ENCODE measurements at places on chromosomes 12 and 14.

DNA sequence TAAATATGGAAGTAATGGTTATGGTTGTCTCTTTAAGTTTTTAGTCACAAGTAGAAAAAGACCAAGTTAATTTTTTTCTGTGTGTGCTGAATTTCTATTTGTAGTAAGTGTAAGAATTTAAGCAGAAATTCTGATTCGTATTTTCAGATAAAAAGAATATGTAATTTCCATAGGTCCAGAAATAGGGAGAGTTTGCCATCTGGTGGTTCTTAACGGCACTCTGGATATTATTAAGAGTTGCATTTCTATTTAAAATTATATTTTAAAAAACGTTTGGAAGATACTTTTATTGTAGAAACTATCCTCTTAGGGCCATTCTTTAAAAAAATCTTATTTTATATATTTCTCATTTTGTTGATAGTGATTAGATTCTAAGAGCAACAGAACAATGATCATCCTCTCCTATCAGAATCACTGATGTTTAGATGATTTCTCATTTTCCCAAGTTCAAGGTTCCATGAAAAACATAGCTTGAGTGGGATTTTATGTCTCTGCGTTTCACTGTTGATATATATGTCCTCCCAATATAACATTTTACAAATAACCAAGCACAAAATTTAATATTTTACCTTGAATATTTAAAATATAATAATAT lies 88.3 kb downstream of the LRRK2 start:
- DNase-seq: no peak

DNA sequence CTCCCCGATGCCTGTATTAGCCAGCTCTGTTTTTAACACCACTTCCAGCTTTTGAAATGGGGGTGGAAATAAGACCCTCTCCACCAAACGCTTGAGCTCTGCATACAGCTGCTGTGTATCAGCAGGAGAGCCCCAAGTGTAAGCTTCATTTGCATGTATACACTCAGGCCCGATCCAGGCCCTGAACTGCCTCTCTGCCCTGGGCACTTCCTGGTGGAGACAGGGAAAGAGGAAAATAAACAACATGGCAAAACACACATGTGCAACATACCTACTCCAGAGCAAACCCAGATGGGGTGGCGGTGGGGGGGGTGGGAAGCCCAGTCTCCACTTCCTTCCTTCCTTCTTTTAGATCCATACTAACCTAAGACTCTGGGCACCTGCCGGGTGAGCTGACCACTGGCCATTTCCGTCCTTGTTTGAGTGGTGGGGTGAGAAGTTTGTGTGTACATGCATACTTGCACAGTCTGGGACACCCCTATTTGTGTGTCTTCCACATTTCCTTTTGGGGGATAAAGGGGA lies 55.3 kb downstream of the RBM19 start:
- DNase-seq: no peak

DNA sequence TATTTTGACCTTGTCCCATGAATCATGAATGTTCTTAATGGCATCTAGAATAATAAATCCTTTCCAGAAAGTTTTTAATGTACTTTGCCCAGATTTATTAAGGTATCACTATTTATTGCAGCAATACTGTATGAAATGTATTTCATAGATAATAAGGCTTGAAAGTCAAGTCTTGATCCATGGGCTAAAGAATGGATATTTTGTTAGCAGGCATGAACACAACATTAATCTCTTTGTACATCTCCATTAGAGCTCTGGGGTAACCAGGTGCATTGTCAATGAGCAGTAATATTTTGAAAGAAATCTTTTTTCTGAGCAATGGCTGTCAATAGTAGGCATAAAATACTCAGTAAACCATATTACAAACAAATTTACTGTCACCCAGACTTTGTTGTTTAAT lies 141.6 kb upstream of the RPL10L start:
- DNase-seq: no peak

GRCh38 chr14:56630707-56631106 lies 51.1 kb downstream of the TMEM260 start:
- no peak for DNase-seq

- no peak for DNase-seq
Observed at GRCh38 chr12:10031771-10032175, 1.3 kb downstream of the CLEC9A start.
